NCI-H226 (cell line): ENCODE measurements at places on chromosomes 1 and 21.

- no peak for DNase-seq
Measured at GRCh38 chr1:37940299-37940947, 6.4 kb downstream of the INPP5B start.

DNA sequence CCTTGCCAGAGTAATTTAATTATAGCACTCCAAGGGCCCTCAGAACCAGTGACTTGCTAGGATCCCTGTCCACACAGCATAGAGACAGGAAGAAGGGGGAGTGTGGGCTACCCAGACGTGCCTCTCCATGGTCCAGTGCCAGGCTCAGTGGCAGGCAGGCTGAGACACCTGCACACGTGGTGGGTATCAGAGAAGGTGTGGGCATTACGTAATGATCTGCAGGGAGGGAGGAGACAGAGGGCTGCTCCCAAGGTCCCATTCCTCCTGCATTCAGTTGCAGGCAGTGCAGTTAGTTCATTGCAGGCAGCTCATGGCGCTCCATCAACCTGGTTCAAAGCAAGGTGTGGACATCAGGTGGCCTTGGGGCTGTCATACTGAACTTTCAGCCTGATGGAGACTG lies 49.9 kb downstream of the C8B start:
- DNase-seq, result no peak

GRCh38 chr21:45876381-45877170 lies 105.0 kb upstream of the COL6A1 start:
- DNase-seq, result no peak

- no peak for DNase-seq
Measured at GRCh38 chr1:165484532-165484931, 39.6 kb upstream of the RXRG start.

GRCh38 chr1:16151196-16151994 lies 4.5 kb downstream of the EPHA2 start:
- DNase-seq, result no peak

DNA sequence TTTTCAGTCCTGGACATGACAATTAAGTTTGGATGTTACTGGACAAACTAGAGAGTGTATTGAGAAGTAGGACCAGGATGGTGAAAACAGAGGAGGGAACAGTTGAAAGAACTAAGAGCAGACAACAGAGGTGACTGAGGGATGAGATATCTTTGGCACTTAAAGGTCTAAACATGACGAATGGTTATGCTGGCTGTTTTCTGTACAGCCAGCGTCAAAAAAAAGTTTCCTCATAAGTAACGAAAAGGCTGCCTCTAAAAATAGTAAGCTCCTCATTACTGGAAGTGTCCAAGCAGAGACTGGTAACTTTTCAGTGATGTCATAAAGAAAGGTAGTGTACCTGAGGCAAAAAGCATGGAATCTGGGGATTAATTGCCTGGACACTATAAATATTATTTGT lies 35.2 kb upstream of the AK4 start:
- DNase-seq, result no peak

- DNase-seq, result no peak
Measured at GRCh38 chr21:43814215-43815106, 25.1 kb downstream of the RRP1 start.

- no peak for DNase-seq
Measured at GRCh38 chr1:245791410-245792312, 636.9 kb downstream of the KIF26B start.

DNA sequence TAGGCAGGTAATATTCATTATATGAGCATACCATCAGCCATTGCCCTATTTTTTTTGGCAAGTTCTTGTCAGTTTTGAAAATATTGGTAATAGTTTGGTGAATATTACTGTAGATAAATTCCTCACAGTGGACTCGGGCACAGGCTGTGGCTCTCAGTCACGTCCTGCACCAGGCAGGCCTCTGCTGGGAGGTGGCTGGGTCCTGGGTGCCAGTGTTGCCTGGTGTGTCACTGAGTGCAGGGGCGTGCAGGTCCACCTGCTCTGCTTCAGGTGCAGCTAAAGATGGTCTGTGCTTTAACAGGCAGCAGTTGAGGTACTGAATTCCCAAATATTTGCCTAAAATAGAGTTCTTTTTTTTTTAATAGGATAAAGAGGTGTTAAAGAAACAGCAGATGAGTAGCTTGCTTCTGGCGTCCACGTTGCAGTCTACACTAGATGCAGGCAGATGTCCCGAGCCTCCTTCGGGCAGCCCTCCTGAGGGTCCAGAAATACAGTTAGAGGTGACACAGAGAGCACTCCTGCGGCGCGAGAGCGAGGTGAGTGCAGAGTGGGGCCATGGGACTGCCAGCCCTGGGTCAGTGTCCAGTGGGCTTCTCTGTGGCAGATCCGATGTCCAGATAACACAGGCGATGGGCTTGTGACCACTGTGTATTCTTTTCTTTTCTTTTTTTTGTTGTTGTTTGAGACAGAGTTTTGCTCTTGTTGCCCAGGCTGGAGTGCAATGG lies 57.3 kb upstream of the DIP2A start:
- no peak for DNase-seq

DNA sequence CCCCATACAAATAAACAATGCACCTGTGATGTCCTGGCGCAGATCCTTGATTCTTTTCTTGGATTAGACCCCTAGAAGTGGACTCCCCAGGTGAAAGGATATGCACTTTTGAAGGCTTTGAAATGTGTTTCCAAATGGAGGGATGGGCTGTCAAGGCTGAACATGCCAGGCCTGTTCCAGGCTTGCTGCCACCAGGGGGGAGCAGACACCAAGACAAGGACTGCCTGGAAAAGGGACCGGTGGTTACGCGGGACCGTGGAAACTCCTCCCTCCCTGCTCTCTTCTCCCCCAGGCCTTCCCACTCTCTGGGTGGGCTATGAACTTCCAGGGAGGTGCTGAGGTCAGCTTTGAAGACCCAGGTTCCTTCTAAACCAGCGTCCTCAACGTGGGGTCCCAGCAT lies 12.7 kb downstream of the C1QB start:
- no peak for DNase-seq

DNA sequence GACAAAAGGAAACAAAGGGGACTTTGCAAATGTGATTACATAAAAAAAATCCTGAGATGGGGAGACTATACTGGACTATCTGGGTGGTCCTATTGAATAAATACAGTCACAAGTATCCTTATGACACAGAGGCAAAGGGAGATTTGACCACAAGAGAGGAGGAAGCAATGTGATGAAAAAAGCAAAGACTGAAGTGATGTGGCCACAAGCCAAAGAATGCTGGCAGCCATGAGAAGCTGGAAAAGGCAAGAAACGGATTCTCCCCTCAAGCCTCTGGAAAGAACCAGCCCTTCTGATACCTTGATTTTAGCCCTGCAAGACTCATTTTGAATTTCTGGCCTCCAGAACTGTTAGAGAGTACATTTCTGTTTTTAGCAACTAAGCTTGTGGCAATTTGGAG lies 36.4 kb downstream of the OLFML2B start:
- no peak for DNase-seq

GRCh38 chr1:209657140-209657879 lies 5.1 kb upstream of the LAMB3 start:
- no peak for DNase-seq

- peak; percentile 88 for DNase-seq
Measured at GRCh38 chr21:36860736-36861594, 105.5 kb downstream of the HLCS start.

GRCh38 chr1:89538361-89538760 lies 13.7 kb downstream of the LRRC8B start:
- DNase-seq, result no peak

DNA sequence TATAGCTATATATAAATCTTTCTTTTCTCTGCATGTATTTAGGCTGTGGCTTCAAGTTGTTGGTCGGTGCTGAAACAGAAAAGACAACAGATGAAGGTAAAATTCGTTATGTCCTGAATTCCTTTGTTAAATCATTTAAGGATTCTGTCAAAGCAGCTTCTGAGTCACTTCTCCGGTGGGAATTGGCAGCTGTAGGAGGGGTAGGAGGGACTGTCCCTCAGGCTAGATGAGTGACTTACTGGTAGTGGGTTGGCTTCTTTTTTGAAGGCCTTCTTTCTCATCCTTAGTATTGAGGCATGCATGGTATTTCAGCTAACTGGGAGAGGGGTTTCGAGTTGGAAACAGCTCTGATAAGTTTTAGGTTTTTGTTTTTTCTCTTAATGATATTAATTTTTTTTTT lies 22.1 kb upstream of the NEXN start:
- DNase-seq, result no peak

GRCh38 chr1:147080006-147080661 lies 92.1 kb downstream of the PRKAB2 start:
- DNase-seq, result no peak

GRCh38 chr21:17003258-17003615 lies 509.6 kb upstream of the CXADR start:
- DNase-seq, result peak; percentile 18

DNA sequence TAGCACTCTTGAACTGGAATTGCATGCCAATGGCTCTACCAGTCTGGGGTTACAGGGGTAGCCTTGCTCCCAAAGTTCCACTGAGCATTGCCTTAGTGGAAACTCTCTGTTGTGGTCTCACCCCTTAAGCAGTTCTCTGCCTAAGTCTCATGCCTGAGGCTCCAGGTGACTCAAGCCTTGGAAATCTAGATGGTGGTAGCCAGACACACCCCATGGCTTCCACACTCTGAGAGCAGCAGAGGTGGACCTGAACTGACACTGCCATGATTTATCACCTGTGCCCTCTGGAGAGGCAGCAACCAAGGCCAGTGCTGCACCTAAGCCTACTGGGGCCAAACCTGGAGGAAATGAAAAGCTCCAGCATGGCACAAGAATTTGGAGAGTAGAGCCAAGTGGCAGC lies 285.7 kb upstream of the PKN2 start:
- no peak for DNase-seq

DNA sequence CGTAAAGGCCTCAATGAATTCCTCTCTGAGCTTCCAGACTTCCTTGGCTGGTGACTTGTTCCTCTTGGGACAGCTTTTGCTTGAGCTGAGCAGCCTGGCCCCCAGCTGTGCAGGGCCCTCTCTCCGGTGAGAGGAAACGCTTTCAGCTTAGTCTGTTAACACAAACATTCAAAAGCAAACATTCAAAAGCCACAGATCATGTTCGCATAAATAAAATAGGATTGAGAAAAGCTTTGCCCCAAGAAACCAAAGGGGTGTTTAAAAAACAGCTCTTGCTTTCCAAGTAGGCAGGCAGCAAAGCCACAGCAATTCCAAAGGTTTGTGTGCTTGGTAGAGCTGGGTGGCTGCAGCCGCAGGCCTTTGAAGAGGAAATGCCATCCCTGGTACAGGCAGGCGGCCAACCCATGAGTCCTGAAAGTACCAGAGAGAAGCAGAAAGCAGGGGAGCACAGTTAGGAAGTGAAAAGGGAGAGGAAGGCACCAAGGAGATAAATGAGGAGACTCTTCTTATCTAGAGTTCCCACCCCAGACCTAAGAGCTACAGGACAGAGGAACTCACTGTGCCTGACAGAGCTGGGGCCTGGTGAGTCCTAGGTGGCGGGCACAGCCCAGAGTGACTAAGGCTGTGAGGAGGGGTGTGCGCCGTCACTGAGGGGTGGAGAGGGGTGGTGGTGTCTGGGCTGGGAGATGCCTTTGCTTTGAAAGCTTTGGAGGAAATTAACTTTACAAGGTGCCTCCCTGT lies 48.4 kb downstream of the CCN1 start:
- DNase-seq, result peak; percentile 92

GRCh38 chr1:21262293-21263051 lies 27.8 kb downstream of the ECE1 start:
- no peak for DNase-seq

- peak; percentile 48 for DNase-seq
Measured at GRCh38 chr1:67677930-67678329, 7.1 kb upstream of the GADD45A start.

- no peak for DNase-seq
Measured at GRCh38 chr1:205783904-205784303, 8.6 kb upstream of the RAB29 start.

- peak; percentile 65 for DNase-seq
Measured at GRCh38 chr1:109248797-109249629, at the start of gene CELSR2. CELSR2 (plus strand) TSS chr1:109249539; CDS start chr1:109250080, 541 bp downstream.

- no peak for DNase-seq
Measured at GRCh38 chr1:6419397-6419803, 319 bp downstream of the HES2 start.

DNA sequence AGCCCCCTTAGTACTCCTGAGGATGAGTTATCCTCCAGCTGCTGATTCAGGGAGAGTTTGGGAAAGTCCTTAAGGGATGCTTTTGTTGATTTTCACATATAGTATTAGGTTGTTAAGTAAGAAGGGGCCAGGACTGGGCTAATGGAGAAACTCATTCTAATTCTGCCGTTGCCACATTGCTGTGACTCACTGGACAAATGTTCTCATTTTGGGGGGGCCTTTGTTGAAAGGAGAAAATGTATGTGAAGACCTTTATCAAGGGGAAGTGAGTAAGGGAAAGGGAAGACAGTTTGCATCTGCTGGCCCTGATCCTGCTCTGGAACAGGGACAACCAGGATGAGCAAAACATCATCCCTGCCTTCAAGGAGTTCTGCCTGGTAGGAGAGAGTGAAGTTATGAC lies 123.2 kb upstream of the FGGY start:
- DNase-seq, result peak; percentile 84

- DNase-seq, result no peak
Measured at GRCh38 chr21:31326522-31327242, 17.4 kb downstream of the TIAM1 start.

DNA sequence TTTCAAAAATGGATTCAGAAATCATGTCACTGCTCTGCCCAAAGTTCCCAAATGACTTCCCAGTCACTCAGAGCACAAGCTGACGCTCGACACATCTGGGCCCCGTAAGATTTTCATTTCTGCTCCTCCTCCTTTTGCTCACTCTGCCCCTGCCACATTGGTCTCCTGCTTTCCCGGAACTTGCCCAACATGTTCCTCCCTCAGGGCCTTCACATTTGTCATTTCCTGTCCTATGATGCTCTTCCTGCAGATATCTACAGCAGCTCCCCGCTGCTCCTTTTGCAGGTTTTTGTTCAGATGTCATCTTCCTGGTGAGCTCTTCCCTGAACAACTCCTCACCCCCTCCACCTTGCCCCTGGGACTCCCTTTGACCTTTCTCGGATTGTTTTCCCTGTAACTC lies 58.5 kb upstream of the IVNS1ABP start:
- peak; percentile 16 for DNase-seq

DNA sequence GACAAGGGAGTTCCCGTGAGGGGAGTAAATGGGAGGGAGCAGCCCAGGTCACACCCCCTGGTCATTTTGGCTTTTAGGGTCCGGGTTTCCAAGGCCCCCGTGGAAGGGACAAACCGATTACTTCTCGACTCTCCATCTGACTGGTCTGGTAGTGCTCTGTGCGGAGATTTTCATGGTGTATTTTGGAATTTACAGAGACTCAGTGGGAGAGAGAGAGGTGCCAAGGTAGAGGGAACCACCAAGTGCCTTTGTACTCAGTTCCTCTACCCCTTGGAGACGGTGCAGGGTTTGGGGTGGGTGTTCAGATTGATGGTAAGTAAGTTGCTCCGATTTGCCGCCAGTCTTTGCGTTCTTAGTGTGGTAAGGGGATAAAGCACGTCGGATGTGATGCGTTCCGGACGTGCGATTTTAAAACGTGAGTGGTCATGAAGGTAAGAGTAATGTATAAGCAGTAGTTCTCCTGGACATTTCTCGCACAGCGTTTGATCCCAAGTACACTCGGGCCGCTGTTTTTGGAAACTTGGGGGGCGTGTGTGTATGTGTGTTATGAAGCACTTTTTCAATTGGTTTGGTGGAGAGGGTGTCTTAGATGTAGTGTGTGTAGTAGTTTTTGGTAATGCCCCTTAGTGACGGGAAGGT lies 682 bp downstream of the SUCO start:
- DNase-seq, result no peak

- no peak for DNase-seq
Measured at GRCh38 chr1:51247022-51247421, 10.9 kb downstream of the RNF11 start.

- DNase-seq, result no peak
Measured at GRCh38 chr1:54809496-54810074, 8.5 kb upstream of the TTC22 start.

- no peak for DNase-seq
Measured at GRCh38 chr1:53350853-53351767, 23.2 kb upstream of the LRP8 start.
